PC-3 (cell line): ENCODE measurements at places on chromosomes 13 and 19.

GRCh38 chr13:112708560-112709240 lies 18.9 kb downstream of the ATP11A start:
- no peak for DNase-seq

DNA sequence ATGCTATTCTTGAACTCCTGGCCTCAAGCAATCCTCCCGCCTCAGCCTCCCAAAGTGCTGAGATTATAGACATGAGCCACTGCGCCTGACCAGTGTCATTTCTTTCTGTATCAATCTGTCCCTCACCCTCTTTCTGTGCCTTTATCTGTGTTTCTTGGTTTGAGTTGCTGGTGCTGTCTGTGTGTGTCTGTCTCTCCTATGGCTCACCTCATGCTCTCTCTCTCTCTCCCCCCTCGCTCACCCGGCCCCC lies 9.9 kb downstream of the IRF2BP1 start:
- no peak for DNase-seq

DNA sequence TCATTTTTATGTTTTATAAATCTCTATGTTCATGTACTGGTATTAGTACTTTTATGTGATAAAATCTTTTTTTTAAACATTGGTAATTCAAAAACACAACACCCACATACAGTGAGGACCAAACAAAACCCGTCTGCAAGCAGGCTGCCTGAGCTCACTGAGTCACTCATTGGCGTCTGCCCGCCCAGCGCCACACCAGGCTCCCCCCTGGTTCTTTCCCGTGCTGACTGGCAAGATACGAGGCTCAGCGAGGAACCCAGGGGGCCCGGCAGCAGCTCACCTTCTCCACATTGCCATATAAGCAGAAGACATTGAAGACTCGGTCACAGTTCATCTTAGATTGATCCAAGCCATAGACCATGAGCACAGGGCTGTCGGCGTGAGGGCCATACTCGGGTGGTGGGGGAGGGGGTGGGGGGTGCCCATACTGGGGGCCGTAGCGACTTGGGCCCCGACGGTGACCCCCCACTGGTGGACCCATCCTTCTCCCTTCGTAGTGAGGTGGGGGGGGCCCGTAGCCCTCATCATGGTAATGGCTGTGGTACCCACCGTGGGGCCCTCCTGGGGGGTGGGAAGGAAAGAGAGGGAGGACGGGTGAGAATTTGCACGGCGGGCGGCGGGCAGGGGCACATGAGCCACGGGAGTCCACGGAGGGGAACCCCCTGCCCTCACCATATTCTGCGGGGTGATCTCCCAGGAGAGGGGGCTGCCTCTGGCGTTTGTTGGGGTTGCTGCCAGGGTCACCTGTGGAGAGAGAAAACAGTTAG lies 8.4 kb upstream of the ECH1 start:
- DNase-seq = no peak

GRCh38 chr19:29944390-29945012 lies 2.5 kb downstream of the URI1 start:
- no peak for DNase-seq

GRCh38 chr13:113863524-113864272 lies at the start of gene GAS6:
Gene GAS6 (minus strand): TSS chr13:113864076. CDS start chr13:113863920, 156 bp downstream.
- DNase-seq = peak; percentile 39

- DNase-seq = no peak
Measured at GRCh38 chr13:94311893-94312292, 167.6 kb downstream of the DCT start.

- peak; percentile 90 for DNase-seq
Measured at GRCh38 chr19:16324384-16325160, at the start of gene KLF2. Gene KLF2 (plus strand): TSS chr19:16324826. CDS start chr19:16324924, 98 bp downstream.

- no peak for DNase-seq
Measured at GRCh38 chr13:40446365-40446764, 220.1 kb downstream of the FOXO1 start.

DNA sequence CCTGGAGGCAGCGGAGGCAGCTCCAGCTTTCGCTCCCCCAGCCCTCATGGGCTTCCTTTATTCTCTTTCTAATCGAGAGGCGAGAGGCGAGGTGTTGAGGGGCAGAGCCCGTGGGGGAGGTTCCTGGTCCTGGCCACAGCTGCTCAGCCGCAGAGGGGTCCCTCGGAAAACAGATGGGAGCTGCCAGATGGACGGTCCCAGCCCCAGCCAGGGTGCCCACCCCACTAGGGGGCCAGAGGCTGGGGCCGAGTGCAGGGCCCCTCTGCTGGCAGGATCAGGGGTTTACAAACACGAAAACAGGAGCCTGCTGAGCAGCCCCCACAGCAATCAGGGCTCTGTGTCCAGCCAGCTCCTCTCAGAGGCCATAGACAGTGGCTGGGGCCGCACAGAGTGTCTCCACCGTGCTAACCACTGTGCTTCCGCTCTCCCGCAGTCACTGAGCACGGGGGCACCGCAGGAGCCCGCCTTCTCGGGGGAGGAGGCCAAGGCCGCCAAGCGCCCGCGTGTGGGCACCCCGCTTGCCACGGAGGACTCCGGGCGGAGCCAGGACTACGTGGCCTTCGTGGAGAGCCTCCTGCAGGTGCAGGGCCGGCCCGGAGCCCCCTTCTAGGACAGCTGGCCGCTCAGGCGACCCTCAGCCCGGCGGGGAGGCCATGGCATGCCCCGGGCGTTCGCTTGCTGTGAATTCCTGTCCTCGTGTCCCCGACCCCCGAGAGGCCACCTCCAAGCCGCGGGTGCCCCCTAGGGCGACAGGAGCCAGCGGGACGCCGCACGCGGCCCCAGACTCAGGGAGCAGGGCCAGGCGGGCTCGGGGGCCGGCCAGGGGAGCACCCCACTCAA lies 182.2 kb downstream of the KDM4B start:
- DNase-seq = no peak

GRCh38 chr13:99558570-99559180 lies 57.4 kb downstream of the TM9SF2 start:
- no peak for DNase-seq

DNA sequence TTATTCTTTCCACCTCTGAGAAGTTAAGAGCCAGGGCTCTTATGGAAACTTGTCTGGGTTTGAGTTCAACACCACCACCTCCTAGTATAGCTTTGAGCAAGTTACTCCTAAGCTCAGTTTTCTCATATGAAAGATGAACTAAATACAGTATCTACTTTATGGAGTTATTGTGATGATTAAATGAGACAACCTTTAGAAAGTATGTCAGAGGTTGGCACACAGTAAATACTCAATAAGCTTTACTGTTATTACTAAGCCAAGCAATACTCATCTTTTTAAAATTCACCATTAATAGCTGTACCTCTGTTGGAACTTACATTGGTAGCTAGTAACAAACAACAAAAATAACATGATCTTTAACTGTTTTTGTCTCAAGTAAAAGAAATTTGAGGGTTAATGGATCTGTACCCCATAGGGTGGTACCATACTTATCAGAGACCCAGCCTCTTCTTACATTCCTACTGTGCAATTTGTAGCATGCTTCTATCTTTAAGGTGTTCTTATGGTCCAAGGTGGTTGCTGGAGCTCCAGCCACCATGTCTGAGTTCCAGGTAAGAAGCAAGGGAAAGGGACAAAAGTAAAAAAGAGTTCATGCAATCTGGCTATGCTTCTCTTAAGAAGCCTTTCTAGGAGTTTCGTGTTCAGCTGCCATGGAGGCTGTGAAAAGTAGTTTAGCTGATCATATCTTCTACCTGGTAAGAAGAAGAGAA lies 24.1 kb upstream of the NDFIP2 start:
- no peak for DNase-seq

DNA sequence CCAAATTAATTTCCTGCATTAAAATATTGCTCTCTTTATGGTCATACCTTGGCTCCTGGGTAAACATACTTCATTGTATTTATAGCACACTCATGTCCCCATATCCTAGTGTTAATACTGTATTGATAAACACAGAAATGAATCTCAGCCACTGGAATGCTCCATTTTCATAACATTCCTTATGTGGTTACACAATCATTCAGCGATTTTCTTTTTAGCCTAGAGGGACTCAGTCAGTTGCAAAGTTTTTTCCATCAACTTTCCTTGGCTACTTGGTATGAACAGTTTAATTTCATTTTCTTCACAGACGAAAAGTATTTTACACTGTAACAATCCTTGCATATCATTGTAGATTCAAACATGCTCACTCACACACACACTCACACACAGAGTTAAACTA lies 471.5 kb downstream of the FGF14 start:
- DNase-seq = no peak

GRCh38 chr19:21697698-21698097 lies 69.7 kb downstream of the ZNF100 start:
- DNase-seq = no peak

GRCh38 chr13:73922493-73923393 lies 211.5 kb downstream of the KLF12 start:
- peak; percentile 22 for DNase-seq

- DNase-seq = no peak
Measured at GRCh38 chr13:40588101-40588500, 78.3 kb downstream of the FOXO1 start.

DNA sequence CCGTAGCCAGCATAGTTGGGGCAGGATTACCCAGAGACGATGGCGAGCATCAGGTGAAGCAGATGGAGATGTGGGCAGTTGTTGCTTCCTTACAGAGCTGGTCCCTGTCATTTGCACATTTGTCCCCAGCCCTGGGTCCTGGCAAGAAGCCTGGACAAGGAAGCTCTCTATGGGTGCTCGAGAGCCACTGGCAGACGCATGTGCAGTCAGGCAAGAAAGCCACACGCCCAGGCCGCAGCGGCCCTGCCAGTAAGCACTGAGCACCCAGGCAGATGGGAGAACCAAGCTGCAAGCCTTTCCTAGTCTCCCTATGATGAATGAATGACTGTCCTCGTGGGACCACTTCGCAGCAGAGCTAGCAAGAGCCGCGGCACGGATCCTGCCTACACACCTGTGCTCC lies 182.8 kb downstream of the FOXO1 start:
- DNase-seq = no peak

DNA sequence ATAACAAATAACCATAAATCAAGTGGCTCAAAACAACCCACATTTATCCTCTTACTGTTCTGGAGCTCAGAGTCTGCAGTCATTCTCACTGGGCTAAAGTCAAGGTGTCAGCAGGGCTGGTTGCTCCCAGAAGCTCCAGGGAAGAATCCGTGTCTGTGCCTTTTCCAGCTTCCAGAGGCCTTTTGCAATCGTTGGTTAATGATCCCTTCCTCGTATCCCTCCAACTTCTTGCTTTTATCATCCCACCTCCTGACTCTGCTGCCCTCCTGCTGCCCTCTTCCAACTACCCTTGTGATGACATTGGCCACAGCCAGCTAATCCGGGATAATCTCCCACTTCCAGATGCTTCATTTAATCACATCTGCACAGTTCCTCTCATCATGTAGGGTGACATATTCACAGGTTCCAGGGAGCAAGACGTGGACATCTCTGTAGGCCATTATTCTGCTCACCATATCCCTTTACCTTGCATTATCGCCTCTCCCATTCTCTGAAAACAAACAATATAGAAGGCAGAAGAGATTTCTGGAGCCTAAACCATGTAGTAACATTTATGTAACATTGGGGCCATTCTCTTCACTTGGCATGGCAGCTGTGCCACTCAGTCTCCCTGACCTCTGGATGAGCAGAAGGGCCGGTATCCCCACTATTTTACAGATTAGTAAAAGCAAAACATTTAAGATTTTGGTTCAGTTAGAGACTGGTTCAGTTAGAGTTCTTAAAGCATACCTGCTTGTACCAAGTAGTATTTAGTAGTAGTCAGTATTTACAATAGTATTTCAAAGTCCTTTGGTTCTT lies 53.5 kb downstream of the RFC3 start:
- DNase-seq = no peak

DNA sequence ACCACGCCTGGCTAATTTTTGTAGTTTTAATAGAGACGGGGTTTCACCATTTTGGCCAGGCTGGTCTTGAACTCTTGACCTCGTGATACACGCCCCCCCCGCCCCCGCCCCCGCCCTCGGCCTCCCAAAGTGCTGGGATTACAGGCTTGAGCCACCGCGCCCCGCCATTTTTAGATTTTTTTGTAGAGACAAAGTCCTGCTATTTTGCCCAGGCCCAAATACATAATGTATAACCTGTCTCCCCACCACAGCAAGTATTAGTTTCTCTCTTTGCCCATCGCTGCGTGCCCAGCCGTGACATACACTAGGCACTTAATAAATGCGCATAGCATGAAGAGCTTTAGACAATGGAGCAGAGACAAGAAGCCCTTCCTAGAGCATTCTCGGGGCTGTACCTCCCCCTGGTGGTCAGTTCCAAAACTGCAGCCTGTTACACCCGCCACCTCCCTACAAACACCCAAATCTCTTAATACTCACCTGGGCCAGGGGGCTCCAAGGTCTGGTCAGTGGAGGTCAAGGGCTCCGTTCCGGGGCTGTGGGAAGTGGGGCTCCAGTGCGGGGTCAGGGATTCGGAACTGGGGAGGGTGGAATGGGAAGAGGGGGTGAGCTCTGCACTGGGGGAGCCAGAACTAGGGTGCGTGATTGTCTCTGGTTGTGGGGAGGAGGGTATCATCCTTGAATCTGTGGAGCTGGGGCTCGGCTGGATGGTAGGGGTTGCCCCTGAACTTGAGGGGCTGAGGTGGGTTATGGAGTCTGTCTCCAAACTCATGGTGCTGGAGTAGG lies 22.5 kb downstream of the IQCN start:
- peak; percentile 87 for DNase-seq

GRCh38 chr13:39054112-39054511 lies 15.9 kb downstream of the NHLRC3 start:
- no peak for DNase-seq

DNA sequence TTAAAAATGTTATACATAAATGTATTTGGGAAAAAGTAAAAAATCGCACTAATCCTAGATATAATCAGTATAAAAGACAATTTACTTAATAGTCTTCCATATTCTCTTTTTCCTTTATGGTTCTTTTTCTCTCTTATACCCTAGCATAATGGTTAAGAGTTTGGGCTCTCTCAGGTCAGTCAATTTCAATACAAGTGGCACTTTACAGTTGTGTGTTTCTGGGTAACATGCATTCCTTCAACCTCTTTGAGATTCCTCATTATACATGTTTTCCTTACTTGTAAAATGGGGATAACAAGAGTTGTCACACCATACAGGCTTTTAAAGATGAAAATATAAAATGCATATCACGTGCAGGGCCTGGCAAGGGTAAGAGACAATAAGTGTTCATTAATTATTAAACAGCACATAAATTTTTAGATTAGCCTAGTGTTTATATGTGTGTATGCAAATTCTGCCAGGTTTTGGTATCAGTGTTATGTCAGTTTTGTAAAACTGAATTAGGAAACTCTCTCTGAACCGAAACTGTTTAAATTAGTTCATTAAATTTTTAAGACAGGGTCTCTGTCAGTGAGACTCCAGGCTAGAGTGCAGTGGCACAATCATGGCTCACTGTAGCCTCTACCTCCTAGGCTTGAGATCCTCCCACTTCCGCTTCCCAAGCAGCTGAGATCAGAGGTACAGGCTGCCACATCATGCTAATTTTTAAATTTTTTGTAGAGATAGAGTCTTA lies 49.8 kb downstream of the ELF1 start:
- no peak for DNase-seq

GRCh38 chr19:33329736-33330135 lies 27.4 kb upstream of the CEBPA start:
- DNase-seq = no peak

DNA sequence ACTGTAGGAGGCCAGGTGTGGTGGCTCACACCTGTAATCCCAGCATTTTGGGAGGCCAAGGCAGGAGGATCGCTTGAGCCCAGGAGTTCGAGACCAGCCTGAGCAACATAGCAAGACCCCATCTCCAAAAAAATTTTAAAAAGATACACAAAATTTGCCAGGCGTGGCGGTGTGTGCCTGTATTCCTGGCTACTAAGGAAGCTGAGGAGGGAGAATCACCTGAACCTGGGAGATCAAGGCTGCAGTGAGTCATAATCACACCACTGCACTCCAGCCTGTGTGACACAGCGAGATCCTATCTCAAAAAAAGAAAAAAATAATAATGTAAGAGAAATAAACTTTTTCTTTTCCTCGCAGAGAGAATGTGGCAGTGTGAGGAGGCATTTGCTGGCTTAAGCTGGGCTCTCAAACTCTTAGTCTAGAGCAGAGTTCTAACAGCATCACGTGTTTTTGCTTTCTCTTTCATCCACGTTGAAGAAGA lies 21.1 kb downstream of the FAM187B start:
- peak; percentile 19 for DNase-seq
